Activated CD4-positive, alpha-beta T cell treated with anti-CD3 and anti-CD28 coated beads, Interleukin-2, amount 10 ng/mL, durations not matched to agents 24 days and 14 days (primary cell): ENCODE measurements at places on chromosomes 2 and 18. TPM values are rescaled to one million over a fixed set of nuclear protein-coding genes. Genes with fewer than 3 reads are reported as not detected.

GRCh38 chr2:112184121-112184520, 45.9 kb downstream of the FBLN7 start:
- H3K27ac ChIP-seq, result peak overlapping the region; percentile 93
- peaks cover 69% of the 10 kb centered on the region for H3K4me1 ChIP-seq
- no peak for DNase-seq
- H3K4me3 ChIP-seq, result peak overlapping the region; percentile 91
- H3K27me3 ChIP-seq, result peaks cover 2% of the 10 kb centered on the region

DNA sequence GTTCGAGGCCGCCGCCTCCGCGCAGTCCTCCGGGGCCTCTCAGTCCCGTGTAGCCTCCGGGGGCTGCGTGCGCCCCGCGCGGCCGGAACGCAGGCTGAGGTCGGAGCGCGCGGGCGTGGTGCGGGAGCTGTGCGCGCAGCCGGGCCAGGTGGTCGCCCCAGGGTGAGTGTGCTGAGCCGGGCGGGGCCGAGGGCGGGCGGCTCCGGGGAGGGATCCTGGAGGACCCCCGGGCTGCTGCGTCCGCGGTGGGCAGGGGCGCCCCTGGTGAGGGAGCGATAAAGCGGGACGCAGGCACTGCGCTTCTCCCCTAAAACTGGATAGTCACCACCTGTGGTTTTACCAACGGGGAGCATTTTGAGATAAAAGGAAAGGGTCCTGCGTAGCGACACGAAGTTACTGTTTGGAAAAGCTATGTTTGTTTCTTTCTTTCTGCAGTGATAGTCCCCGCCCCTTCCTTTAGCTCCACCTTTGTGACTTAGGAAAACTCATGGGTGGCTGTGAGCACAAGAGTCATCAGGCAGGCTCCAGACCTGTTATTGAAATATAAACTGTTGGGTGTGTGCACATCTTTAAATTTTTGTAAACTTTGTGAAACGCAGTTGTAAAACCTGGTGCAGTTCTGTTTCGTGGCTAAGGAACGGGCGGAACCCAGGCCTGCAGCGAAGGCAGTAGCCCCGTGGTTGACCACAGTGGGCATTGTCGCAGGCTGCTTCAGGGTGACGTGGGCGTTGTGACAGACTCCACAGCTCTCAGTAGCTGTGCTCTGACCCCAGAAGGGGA, 687 bp downstream of the CTDP1 start:
- peaks cover 4% of the 10 kb centered on the region for H3K27me3 ChIP-seq
- H3K36me3 ChIP-seq, result peaks cover 37% of the 10 kb centered on the region
- H3K4me1 ChIP-seq, result peaks cover 65% of the 10 kb centered on the region
- DNase-seq, result peak; percentile 88
- peak overlapping the region; percentile 93 for H3K4me3 ChIP-seq

- no peaks in the 10 kb centered on the region for H3K4me1 ChIP-seq
- DNase-seq, result no peak
- H3K27ac ChIP-seq, result no peak overlapping the region
- H3K36me3 ChIP-seq, result no peaks in the 10 kb centered on the region
These were observed 167.5 kb downstream of the ALK start for GRCh38 chr2:29753671-29754444.

FEV gene
- not detected in 2 replicates for total RNA-seq

- H3K36me3 ChIP-seq, result peaks cover 9% of the 10 kb centered on the region
- H3K4me1 ChIP-seq, result no peaks in the 10 kb centered on the region
- no peaks in the 10 kb centered on the region for H3K27me3 ChIP-seq
- H3K4me3 ChIP-seq, result no peak overlapping the region
- no peak for DNase-seq
These were observed 31.3 kb downstream of the GALNT3 start for GRCh38 chr2:165762723-165763122.

DNA sequence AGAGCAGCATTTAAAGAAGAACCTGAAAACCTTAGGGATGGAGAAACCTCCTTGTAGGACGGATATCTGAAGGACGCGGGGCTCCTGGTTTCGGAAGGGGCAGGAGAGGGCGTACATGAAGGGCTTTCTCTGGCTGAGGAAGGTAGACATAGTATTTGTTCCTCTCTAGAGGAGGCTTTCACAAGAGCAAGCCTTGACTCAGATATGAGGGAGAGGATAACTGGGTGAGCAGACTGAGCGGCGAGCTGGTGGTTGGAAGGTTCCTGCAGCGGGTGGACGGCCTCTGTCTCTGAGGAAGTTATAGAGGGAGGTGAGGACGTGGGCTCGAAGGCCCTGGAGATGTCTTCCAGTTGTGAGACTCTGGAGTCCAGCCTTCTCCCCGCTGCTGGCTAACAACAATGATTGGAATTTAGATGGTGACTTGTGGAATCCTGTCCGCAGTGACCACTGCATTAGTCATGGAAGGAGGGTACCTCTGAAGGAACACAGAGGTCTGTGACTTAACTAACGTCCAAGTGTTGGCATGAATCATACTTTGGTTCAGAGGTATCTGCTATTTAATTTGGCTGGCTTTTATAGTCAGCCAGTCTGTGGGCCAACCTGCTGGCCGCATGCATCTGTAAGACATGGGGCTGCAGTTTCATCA, 80.9 kb downstream of the ASAP2 start:
- no peak overlapping the region for H3K4me3 ChIP-seq
- no peaks in the 10 kb centered on the region for H3K4me1 ChIP-seq
- no peak for DNase-seq
- H3K27ac ChIP-seq, result no peak overlapping the region
